Esophagus mucosa (tissue), 1 donor: ENCODE measurements at places on chromosomes 6 and 20. TPM values are rescaled to one million over a fixed set of nuclear protein-coding genes. Genes with fewer than 3 reads are reported as not detected.

GRCh38 chr6:32355018-32355417 is 16.7 kb downstream of the TSBP1 start:
- ATAC-seq, result no peak

GRCh38 chr20:5834436-5835005 is 84.3 kb downstream of the SHLD1 start:
- no peak for ATAC-seq

DNA sequence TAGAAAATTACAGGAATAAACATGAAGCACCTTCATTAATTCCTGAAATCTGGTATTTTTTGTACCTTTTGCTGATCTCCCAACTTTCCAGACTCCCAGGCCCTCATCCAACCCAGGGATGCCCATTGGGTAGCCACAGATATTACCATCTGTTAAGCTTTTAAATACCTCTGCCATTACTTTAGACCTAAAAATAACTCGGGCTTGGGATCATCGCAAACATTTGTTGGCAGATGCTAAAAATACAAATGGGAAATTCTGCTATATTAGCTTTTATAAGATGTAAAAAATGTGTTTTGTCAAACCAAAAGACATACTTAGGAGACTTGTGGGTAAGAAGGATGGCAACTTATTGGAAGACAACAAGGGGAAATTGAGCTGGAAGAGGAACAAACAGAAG is 376.1 kb downstream of the CENPW start:
- no peak for ATAC-seq

Gene ARMC2
- 2.0 TPM for total RNA-seq

GRCh38 chr6:63546697-63547096 is 25.6 kb upstream of the LOC128125822 start:
- no peak for ATAC-seq

GRCh38 chr6:149763866-149764265 is 14.3 kb downstream of the PCMT1 start:
- ATAC-seq, result no peak

- ATAC-seq, result peak; percentile 66
Observed at GRCh38 chr6:25652007-25652515, at the start of gene SCGN. SCGN (plus strand) TSS chr6:25652215; CDS start chr6:25652404, 189 bp downstream.
